CD4-positive, alpha-beta T cell (primary cell): ENCODE measurements at places on chromosomes 12 and 14.

DNA sequence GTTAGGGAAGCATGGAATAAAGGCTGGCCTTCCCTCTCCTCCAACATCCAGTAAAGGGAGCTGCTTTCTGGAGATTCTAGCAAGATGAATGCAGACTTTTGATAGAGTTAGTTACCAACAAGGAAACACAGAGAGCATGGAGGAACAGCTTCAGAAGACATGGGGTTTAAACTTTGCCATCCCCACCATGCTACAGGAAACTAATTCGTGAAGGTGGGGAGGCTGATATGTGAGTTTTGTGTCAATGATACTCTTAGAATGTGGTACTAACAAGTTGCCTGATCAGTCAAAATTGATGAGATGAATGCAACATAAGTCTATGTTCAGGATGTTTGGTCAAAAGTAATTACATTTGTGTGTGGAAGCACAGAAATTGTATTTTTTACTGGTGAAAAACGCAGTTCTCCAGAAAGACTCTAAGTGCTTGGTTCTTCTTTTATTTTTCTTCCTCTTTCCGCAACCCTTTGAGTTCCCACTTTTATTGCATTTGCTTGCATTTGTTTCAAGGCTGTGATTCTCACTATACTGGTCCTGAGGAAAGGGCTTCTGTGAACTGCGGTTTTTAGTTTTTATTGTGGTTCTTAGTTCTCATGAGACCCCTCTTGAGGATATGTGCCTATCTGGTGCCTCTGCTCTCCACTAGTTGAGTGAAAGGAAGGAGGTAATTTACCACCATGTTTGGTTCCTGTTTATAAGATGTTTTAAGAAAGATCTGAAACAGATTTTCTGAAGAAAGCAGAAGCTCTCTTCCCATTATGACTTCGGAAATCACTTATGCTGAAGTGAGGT, at the start of gene CLEC4A:
Gene CLEC4A (plus strand): TSS at position 494 of the 789 bp plus-strand sequence. CDS start 262 bp downstream, at position 756.
- no peak for DNase-seq

GRCh38 chr12:73892201-73892600, 645.4 kb upstream of the ATXN7L3B start:
- DNase-seq = no peak

DNA sequence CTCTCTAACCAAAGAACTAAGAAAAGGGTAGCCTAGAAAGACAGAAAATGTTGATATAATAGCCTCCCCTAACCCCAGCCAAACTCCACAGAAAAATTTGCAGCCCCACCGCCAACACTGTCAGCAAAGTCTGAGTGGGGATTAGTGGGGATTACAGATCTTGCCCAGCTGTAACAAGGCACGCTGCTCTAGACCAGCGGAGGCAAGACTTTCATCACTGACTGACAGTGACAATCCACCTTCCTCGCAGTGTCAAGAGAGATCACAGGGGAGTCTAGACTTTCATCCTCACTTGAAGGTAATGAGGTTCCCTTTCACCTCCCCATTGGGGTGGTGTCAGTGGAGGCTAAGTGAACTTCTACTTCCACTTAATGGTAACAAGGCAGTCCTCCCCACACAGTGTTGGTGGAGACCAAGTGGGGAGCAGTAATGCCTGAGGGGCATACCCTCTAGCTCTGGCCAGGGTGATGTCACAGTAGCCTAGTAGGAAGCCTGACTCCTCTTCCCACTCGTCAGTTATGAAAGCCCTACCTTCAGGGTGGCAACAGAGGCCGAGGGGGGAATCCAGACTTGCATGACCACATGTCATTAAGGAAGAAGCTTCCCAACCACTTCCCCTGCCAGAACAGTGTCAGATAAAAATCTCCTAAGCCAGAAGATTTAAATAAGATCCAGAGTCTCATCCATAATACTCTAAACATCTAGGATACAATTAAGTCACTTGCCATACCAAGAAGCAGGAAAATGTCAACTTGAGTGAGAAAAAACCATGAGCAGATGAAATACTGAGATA, 91.7 kb upstream of the RASSF8 start:
- no peak for DNase-seq

GRCh38 chr12:26803552-26803951, 29.4 kb downstream of the ITPR2 start:
- no peak for DNase-seq

DNA sequence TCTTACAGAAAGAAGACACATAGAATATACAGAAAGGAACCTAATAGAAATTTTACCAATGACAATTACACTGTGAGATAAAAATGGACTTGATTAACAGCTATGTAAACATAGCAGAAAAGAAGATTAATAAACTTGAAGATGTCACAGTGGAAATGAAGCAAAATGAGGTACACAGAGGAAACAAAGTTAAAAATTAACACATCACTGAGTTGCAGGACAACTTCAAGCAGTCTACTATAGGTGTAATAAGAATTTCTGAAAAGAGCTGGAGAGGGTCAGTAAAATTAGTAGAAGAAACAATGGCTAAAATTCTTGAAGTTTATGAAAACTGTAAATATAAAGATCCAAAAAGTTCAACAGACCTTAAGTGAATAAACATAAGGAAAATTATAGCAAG, 738.7 kb downstream of the C12orf50 start:
- DNase-seq = no peak

DNA sequence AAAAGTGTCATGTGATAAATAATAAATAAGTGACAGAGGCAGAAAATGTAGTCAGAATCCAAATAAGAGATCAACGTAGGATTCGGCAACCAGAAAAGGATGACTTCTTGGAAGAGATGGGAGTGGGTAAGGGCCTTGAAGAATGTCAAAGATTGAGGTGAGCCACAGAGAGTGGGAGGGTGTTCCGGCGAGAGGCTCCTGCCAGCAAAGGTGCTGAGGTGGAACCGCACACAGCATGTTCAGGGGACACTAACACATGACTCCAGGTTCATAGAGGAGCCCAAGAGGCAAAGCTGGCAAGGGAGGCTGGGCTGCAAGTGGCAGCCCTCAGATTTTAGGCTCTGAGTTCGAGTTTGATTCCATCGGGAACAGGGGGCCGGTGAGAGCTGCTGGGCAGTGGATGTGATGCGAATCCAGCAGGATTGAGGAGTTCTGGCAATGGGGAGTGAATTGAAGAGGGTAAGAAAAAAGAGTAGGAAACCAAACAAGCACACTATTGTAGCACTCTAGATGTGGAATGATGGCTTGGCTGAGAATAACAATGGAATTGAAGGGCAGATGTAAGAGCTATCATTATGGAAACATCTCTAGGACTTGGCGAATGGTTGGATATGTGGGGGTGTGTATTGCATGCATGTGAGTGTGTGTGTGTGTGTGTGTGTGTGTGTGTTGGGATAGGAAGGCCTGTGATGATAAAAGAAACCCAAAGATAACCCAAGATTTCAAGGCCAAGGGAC, 36.5 kb downstream of the LRRC74A start:
- DNase-seq = no peak

GRCh38 chr12:27505761-27506160, 18.2 kb upstream of the PPFIBP1 start:
- DNase-seq = no peak

DNA sequence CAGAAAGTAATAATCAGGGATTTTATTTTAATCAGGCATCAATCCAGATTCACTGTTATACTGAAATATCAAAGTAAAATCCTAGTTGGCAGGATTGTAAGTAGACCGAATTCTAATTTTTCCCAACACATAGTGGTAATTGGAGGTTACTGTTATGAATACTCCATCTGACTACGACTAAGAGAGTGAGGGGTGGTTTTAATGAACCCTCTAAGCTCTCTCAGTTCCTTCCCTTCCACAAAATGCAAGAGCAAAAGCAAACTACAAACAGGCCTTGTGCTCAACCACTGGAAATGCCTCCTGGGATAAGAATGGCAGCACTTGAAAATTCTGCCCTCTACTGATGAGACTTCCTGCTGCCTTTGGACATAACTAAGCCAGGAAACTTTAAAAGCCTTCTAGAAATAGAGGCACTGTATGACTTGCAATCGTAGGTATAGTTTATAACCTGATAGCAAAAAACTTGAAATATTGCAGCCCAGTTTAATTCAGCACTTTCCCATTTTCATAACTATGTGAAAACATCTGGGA, 184.8 kb downstream of the SLC16A7 start:
- no peak for DNase-seq

GRCh38 chr14:94517248-94517640, 8.0 kb upstream of the SERPINA12 start:
- DNase-seq = no peak

DNA sequence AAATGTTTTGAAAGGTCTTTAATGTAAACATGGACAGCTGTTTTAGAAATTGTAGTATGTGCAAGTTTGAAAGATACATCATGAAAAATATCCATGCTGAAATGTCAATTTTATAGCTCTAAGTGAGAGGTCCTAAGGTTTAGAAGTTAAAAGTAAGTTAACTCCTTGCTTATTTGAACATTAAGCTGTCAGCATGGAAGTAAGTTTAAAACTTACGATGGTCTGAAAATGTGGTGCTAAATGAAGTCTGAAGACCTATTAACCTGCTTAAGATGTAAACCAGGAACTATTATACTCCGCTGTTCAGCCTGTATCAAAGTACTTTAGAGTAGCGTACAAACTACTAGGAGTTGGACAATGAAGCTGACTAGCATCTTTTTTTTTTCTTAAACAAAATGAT, 1082.4 kb downstream of the TMTC2 start:
- DNase-seq = no peak

- no peak for DNase-seq
Observed at GRCh38 chr14:70576891-70577290, 23.6 kb downstream of the MED6 start.

GRCh38 chr14:41993687-41994086, 387.0 kb downstream of the LRFN5 start:
- DNase-seq = no peak

DNA sequence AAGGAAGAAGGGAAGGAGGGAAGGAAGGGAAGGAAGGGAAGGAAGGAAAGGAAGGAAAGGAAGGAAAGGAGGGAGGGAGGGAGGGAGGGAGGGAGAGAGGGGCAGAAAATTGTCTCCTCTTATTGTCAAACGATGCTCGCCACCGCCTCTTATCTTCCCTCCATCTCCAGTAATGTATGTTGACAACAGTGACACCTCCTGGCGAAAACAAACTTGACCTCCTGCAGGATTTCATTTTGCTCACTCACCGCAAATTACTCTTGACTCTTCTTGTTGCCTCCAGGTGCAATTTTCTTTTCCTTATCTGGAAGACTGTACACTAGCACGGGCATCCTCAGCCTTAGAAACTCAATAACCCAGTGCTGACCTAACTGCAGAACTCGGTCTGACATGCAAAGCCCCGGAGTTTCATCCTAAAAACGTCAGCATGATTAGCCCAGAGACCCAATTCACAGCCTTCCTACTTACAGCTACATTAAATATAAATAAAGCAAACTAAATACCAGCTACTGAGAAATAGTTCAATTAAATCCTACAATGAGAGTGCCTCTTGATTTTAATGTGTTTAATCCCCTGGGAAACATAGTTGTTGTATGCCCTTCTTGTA, 512.4 kb upstream of the TMPO start:
- DNase-seq = no peak

DNA sequence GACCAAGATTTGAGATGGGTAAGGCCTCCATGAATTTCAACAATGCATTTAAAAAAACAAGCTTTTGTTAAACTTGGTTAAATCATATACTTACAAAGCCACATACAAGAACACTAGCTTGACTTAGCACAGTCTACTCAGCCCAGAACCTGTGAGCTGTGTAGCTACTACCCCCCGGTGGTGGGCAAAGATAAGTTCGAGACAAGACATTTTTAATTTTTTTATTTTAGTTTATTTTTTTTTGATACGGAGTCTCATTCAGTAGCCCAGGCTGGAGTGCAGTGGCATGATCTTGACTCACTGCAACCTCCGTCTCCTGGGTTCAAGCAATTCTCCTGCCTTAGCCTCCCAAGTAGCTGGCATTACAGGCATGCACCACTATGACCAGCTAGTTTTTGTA, 3.7 kb upstream of the NECAP1 start:
- DNase-seq = peak; percentile 54

DNA sequence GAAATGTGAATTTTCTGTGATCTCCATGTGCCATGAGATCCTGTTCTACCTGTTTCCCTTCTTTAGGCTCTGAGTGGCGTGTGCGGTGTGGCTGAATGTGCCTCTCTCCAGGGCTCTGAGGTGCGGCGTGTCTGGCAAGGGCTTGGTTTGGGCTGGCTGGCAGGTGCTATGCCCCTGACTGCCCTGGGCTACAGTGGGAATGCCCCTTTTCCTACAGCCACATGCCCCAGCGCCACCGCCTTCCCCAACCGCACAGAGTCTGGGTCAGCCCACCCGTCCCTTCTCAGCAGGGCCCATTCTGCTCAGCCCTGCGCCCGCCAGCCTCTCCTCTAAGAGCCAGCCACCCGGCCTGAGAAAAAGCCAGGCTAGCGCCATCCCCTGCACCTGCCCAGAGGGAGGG, 24.7 kb downstream of the BTBD6 start:
- DNase-seq = no peak

DNA sequence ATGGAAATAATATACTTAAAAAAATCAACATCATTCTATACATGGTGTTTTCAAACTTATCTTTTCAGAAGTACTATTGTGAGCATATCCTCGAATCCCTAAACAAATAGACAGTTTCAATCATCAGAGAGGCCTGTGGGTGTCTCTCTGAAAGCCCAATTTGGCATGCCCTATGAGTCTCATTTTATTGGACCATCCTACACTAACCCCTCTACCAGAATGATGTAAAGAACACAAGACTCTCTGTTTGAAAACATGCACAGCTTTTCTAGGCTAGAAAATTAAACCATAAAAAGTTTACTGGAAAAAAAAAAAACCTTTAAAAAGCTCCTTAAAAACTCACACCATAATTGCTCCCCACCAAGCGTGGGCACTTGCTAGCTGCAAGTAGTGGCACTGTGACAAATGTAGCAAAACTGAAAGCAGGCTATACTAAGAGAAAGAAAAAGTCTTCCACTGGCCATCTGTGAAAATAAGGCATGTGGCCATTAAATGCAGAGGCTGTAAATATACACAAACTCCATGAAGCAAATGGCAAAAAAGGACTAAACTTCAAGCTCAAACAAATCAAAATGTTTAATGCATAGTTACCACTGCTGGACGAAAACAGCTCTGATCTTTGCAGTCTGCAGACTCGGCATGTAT, 394.2 kb downstream of the SOX5 start:
- DNase-seq = no peak

GRCh38 chr14:37466003-37466622, 128.9 kb downstream of the FOXA1 start:
- no peak for DNase-seq

DNA sequence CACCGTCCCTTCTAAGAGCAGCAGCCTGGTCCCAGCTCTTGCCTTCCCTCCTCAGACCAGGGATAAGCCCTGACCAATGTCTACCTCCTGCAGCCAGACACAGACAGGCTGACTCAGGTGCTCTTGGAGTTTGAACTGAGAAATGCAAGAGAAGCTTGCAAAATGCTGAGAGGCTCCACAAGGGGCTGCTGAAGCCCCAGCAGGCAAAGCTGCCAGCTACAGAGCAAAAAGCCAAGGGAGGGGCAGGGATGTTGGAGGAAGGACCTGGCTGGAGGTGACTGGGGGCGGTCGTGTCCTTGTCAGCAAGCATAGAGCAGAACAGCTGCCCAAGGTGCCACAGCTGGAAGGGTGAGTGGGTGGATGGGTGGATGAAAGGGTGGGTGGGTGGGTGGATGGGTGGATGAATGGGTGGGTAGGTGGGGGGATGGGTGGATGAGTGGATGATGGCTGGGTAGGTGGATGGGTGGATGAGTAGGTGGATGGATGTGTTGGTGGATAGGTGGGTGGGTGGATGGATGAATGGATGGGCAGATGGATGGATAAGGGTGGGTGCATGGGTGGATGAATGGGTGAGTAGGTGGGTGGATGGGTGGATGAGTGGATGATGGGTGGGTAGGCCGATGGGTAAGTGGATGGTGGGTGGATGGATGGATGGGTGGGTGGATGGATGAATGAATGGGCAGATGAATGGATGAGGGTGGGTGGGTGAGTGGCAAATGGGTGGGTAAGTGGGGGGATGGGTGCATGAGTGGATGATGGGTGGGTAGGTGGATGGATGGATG, 4.0 kb upstream of the INF2 start:
- no peak for DNase-seq
